ENCODE measurements at places on chromosomes 5 and 9.

DNA sequence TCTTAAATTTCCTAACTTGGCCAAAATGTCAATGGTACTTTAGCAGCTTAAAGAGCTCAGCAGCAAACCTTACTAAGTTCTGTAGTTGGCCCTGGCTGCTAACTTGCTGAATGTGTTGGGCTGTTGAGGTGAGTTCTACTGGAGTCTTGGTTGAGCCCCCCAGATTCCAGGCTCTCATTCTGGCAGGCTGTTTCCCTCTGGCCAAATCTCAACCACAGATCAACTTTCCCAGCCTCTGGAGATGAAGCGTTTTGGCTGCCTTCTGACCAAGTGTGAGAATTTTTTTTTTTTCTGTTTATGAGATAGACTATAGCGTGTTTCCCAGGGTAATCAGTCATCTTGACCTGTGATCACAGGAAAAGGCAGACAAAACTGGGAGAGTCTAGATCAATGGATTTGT, 343.7 kb downstream of the EBF1 start:
- DNase-seq, result no peak

DNA sequence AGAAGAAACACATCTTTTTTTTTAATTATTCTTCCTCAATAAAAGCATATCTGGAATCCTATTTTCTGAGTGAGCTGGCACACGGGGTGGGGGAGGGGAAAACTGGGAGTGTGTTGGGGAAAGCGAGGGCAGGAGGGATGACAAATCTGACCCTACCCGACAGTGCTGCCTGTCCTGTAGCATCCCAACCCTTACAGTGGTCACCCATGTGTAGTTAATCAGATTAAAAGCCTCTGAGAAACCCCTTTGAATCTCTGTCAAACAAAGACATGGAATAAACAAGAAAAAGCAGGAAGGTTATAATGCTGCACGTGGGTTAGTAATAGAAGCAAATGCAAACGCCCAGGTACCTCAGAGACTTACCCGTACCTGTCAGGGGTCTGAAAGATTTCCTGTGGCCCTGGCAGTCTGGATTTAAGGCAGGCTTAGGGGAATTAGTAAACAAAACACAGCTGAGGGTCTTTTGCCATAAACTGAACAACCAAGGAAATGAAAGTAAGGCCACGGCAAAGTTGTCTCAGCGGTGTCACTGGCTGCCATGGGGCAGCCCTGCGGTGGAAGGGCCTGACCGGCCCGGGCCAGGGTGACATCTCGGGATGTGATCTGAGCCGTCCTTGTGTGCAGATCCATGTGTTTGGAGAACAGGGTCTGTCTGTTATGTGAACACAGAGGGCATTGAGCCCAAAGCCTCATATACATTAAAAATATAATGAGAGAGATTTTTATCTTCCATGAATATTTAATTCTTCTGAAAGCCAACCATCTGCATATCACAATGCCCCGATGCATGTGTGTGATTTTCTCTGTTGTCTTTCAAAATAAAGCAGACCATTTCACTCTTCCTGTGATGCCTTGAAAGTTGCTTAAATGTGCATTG, 308.2 kb downstream of the ZNF608 start:
- DNase-seq, result no peak

GRCh38 chr5:157113002-157113401, 4.2 kb upstream of the HAVCR2 start:
- no peak for DNase-seq

GRCh38 chr5:127826011-127826410, 122.8 kb downstream of the CCDC192 start:
- DNase-seq, result no peak
